Activated T-cell treated with anti-CD3 and anti-CD28 coated beads for 48 hours (primary cell): ENCODE measurements at places on chromosomes 12 and 14.

DNA sequence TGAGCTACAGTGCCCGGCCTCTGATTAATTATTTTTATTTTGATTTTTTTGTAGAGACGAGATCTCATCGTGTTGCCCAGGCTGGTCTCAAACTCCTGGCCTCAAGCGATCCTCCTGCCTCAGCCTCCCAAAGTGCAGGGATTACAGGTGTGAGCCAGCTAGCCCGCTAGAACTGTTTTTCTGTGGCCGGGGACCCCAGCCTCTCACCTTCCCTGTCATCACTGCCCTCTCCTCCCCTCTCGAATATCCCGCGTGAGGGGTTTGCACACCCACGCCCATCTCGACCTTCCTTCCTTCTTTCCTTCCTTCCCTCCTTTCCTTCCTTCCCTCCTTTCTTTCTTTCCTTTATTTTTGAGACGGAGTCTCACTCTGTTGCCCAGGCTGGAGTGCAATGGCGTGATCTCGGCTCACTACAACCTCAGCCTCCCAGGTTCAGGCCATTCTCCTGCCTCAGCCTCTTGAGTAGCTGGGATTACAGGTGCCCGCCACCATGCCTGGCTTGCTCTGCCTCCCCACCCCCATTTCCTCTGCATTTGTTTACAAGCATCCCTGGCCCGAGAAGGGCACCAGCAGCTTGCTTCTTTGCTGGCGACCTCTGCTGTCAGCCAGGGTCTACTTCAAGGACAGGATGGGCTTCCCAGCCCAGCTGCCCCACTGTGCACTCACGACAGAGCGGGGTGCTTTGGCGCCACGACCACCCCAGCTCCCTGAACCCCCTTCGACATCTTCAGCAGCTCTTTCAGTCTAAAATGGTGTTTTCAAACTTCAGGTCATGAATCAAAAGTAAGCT is 4.3 kb upstream of the TRAF3 start:
- DNase-seq: no peak

GRCh38 chr12:43762596-43762995 is 3.8 kb downstream of the IRAK4 start:
- no peak for DNase-seq

- no peak for DNase-seq
Observed at GRCh38 chr12:9084417-9084816, 31.3 kb downstream of the A2M start.

DNA sequence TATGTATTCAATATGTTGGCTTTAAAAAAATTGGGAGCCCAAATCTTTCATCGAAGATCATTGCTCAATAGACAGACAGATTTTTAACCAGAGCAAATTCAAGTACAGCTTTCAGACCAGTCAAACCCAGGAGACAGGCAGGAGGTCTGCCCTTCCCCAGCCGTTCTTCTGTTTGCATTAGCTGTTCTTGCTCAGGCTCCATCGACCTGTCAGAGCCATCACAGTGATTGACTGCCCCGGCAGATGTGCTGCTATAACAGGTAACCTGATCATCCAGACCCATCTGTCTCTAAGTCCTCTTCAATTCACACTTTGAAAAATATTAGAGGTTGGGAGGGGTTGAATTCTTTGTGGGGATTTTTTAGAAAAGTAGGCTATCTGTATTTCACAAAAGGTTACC is 453.5 kb downstream of the FOXG1 start:
- DNase-seq: no peak

GRCh38 chr12:102201436-102202061 is 3.9 kb upstream of the PMCH start:
- DNase-seq: no peak

- no peak for DNase-seq
Observed at GRCh38 chr12:84166812-84167211, 745.8 kb downstream of the SLC6A15 start.

GRCh38 chr12:64452559-64453329 is 824 bp downstream of the TBK1 start:
- no peak for DNase-seq

DNA sequence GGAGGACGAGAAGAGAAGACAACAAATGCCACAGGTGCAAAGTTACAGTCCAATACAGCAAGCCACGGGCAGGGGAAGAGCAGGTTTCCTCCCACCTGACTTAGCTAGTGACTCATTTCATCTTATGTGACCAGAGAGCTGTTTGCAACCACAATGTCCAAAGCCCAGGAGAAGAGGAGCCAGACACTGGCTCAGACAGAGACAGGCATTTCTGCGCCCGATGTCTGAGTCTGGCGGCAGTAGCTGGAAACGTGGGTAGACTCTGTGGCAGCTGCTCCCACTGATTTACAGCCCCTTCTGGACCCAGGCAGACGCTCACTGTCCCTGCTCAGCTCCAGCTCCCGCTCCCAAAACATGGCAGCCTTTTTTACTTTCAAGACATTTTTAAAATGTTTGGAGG is 60.0 kb downstream of the CHGA start:
- no peak for DNase-seq

GRCh38 chr12:123227581-123228258 is 5.2 kb downstream of the MPHOSPH9 start:
- no peak for DNase-seq

DNA sequence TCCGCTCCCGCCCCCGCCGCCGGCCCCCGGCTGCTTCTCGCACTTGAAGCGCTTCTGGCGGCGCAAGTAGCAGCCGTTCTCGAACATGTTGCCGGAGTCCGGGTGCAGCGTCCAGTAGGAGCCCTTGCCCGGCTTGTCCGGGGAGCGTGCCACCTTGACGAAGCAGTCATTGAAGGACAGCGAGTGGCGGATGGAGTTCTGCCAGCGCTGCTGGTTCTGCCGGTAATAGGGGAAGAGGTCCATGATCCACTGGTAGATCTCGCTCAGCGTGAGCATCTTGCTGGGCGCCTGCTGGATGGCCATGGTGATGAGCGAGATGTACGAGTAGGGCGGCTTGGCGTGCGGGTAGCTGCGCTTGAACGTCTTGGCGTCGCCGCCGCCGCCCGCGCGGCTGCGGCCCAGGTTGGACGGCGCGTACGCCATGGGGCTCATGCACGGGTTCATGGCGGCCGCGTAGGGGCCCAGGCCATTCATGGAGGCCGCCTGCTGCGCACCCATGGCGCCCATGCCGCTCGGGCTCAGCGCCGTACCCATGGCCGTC is 3.0 kb downstream of the FOXA1 start:
- DNase-seq: no peak

- no peak for DNase-seq
Observed at GRCh38 chr12:101891462-101891971, 14.1 kb downstream of the DRAM1 start.

- DNase-seq: no peak
Observed at GRCh38 chr12:96743606-96744005, 163.5 kb upstream of the NEDD1 start.

- DNase-seq: no peak
Observed at GRCh38 chr12:79183926-79184325, 319.4 kb downstream of the SYT1 start.

GRCh38 chr14:96138241-96138640 is 66.4 kb upstream of the BDKRB2 start:
- no peak for DNase-seq

- no peak for DNase-seq
Observed at GRCh38 chr14:53273671-53274072, 120.5 kb upstream of the DDHD1 start.

DNA sequence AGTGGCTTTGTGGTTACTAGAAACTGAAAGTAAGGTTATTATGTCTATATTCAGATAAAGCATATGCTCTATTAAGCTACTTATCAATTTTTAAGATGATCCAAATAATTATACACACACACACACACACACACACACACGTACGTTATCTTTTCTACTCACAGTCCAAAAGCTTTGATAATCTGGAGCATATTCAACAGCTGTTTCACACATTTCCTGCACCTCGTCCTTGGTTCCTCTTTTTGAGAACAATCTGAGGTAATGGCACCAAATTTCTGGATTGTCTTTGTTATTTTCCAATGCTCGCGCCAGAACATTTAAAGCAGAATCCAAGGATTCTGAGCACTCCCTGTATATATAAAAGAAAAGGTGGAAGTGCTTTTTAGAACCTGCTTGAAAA is 37.5 kb downstream of the ZFC3H1 start:
- DNase-seq: no peak

GRCh38 chr12:18932211-18932610 is 194.3 kb downstream of the CAPZA3 start:
- DNase-seq: no peak

DNA sequence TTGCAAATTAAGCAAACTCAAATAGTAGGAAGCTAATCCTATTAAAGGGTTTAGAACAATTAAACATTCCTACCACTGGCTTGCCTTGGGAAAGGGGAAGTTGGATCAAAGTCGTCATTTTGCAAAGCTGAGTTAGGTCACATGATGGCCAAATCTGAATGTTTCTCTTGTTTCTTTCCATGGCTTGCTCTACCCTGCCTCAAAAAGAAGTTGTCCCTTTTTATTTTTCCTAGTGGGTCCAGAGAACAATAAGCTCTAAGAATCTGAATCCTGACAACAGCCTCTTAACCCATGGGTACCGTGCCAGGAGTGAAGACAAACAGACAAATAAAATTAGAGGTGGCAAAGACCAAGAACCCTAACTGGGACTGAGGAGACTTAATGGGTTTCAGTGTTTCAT is 26.2 kb upstream of the NPFF start:
- no peak for DNase-seq

DNA sequence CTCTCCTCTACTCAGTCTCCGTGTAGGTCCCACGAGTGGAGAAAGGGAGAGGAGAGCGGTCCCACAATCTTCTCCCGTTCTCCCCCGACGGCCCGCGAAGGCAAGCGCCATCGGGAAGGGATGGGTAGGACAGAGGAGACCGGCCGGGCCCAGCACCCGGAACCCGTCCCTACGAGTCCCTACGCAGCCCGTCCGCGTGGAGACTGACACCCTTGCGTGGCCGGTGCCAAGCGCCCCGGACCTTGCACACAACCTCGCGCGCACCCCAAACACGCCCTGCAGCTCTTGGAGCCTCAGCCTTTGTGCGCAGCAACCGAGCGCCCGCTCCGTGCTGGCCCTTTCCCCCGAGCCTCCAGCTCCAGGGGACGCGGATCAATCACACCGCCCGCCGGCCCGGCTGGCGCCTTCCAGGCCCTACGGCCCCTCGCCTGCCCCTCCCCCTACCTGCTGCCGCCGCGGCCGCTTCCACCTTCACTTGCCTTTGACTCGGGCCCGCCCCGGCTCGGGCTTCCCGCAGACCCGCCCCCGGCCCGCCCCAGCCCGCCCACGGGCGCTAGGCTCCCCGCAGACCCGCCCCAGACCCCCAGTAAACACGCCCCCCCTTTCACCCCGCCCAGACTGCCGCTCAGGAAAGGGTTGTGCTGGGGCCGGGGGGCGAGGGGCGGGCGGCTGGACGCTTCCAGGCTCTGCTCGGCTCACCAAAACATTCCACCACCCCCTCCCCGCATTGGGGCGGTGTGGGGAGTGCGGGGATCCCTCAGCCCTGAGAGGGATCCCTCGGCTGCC is at the start of gene NDRG2:
Gene NDRG2, minus strand, starts transcription at position 477 of the 786 bp plus-strand sequence. CDS start 1,746 bp downstream, outside the sequence.
- DNase-seq: peak; percentile 50
